ENCODE measurements at places on chromosomes 7 and 10.

- no peak for DNase-seq
These were observed 224.9 kb downstream of the EXOC4 start for GRCh38 chr7:133477791-133478190.

DNA sequence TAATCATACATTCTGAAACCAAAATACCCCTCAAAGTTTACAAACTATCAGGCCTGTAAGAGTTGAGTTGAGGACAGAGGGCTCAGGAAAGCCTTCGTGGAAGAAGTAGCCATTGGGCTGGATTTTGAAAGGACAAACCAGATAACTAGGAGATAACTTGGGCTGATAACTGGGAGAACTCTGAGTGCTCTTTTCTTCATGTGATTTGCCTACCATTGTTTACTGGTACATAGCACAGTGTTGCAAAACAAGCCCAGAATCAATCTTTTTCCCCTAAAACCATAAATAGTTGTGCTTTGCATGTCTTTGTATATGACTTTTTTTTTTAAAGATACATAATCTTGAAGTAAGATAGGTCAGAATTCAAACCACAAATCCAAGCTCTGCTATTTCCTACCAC, 106.7 kb upstream of the ITGB1 start:
- DNase-seq = no peak

GRCh38 chr10:49272251-49273081, 26.5 kb upstream of the C10orf71 start:
- DNase-seq = no peak

GRCh38 chr7:101094791-101095375, 9.6 kb downstream of the TRIM56 start:
- no peak for DNase-seq

GRCh38 chr10:50648089-50648934, 24.6 kb upstream of the SGMS1 start:
- no peak for DNase-seq
